ENCODE measurements at places on chromosomes 4 and X. TPM values are rescaled to one million over a fixed set of nuclear protein-coding genes. Genes with fewer than 3 reads are reported as not detected.

SLC6A14 gene
- total RNA-seq = not detected

CXCL1 gene
- 0.68 TPM for total RNA-seq

DNA sequence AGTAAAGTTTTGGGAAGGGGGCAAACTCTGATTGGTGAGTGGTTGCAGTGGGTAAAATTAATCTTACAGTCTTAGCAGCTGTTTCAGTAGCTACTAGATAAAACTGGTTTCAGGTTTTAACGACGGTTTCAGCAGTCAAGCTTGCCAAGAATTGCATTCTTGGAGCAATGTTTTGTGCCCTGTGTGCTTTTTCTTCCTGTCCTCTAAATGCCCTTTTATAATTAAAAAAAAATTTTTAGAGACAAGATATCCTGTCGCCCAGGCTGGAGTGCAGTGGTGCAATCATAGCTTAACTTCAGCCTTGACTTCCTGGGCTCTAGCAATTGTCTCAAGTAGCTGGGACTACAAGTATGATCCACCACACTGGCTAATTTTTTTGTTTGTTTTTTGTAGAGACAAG is 6.3 kb upstream of the PPEF2 start:
- DNase-seq = no peak

DNA sequence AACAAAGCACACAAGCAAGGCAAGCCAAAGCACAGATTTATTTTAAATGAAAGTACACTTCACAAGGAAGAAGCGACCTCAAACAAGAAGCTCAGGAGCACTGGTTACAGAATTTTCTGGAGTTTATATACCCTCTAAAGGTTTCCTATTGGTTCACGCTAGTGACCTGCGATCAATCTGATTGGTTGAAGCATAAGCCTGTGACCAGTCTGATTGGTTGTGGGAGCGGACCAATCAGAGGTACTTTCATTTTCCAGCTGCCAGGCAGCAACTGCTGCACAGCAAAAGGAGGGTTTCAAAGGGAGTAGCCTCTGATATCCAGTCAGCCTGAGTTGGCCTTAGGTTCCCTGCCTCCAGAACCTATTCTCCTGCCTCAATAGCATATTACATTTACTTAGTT is 4.6 kb upstream of the AREG start:
- DNase-seq = no peak

GRCh38 chr4:57403591-57403990 is 293.4 kb upstream of the IGFBP7 start:
- no peak for DNase-seq

Measured in thoracic aorta (tissue), 2 donors.